ENCODE measurements at places on chromosomes 5 and 9.

DNA sequence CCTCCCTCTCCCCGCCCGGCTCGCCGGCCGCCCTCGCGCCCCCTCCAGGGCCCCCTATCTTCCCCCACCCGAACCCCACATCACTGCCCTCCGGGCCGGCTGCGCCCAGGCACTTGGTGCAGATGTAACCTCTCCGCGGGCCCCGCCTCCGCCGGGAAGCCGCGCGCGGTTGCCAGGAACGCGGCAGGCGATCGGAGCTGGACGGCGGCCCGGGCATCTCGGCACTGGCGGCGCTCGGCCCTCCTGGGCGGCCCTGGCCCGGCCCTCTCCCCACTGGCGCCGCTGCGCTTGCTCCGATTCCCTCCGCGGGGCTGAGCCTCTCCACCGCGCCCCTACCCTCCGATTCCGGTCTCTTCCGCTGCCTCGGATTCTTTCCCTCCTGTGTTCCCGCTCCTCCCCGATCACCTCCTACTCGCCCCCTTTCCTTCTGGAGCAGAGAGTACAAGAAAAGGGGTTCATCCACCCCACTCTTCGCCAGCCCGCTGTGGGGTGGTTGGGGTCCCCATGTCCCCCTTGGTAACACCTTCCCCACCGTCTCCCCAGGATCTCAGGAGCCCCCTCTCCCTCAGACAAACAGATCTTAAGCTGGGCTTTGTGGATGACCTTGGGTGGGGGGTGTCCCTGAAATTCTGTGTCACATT lies 70.6 kb downstream of the C9orf50 start:
- DNase-seq, result peak; percentile 54

DNA sequence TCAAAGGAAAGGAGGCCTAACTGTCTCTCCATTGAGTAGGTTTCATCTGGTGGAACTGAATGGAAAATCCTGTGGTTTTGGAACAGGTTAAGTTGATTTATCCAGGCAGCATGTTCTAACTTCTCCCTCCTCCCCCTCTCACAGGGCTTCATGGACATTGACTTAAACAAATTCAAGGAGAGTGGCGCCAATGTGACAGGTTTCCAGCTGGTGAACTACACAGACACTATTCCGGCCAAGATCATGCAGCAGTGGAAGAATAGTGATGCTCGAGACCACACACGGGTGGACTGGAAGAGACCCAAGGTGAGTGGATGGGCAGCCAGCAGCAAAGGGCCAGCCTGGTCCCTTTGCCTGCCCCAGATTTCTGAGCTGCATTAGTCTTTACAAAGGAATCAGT lies 183.9 kb downstream of the GRIA1 start:
- DNase-seq, result no peak

DNA sequence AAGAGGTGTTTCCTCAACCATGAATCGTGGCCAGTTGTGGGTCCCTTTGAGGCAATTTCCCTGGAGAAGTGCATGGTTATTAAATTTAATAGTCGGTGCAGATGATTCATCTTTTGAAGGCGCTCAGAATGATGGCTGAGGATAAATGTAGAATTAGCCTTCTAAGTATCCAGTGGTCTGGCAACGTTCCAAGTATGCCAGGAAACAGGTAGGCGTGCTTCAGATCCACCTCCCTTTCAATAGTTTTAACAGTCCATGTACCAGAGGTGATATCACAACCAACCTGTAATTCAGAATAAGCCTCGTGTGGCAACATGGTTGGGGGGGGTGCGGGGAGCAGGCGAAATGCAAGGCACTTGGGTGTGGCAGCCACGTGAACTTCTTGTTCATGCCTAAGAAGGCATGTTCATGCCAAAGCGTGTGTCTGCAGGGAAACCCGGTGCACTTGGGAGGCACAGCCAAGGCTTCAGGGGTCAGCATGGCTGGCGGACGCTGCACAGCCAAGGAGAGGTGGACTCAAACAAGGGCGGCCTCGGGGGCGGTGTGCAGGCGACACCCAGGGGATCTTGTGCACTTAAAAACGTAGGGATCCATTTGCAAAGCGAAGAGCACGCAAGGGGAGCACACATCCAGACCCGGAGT lies 5.2 kb upstream of the NKD2 start:
- peak; percentile 89 for DNase-seq

DNA sequence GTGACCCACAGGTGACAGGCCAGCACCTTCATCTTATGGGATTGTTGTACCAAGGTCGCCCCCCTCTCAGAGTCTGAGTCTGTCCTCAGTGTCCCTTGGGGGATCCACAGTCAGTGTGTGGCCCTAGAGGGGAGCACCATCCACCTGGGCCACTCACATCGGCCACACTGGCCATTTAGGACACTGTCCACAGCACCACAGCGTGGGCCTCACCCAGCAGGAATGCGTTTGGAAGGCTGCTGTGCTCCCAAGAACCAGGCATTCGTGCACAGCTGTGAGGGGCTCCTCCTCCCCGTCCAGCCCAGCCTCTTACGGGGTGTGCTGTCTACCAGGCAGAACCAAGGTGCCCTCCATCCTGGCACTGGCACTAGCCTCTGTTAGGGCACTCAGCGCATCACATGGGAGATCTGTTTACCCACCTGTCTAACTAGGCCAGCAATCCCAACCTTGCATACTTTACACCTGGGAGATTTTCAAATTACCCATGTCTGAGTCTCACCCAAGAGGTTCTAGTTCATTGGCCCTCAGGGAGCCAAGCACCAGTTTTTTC lies 24.5 kb upstream of the UBE2QL1 start:
- no peak for DNase-seq

DNA sequence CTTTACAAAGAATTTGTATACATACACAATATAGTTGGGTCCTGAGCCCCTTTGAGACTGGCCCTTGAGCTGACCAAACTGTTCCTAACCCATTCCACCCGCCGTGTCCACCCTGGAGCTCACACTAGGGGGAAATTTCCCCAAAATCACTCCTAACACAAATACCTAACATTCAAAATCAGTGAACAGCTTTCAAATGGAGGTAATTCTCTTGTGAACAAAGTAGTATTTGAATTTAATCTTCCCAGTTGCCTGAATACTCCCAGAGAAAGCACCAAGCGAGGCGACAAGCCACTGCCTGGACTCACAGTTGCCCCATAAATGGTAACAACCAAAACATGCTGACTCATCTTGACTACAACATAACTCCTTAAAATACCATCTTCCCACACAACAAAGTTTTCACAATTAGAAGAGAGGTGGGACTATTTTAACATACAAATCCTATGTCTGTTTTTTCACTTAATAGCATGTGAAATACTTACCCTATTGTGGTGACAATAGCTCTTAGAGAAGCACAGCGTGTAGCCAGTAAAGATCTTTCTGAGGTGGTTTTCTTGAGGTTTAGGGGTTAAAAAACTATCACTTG lies 31.7 kb upstream of the SCAMP1 start:
- no peak for DNase-seq

DNA sequence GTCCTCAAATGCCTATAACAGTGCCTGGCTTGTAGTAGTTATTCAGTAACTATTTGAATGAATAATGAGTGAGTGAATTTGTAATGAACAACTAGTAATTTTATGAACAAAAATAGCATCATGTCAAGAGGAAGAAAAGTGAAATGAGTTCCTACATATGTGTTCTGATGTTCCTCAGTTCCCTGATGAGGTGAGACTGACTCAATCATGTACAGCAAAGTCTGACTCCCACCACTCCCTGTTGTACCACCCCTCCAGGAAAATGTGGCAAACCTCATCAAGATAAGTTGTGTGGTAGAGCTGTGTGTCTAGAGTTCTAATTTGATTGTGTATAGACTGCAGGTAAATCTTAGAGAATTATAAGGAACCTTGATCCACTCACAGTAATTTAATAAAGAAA lies 201.6 kb downstream of the GOLPH3 start:
- DNase-seq, result no peak

GRCh38 chr9:93517331-93517730 lies 59.1 kb upstream of the PHF2 start:
- no peak for DNase-seq

DNA sequence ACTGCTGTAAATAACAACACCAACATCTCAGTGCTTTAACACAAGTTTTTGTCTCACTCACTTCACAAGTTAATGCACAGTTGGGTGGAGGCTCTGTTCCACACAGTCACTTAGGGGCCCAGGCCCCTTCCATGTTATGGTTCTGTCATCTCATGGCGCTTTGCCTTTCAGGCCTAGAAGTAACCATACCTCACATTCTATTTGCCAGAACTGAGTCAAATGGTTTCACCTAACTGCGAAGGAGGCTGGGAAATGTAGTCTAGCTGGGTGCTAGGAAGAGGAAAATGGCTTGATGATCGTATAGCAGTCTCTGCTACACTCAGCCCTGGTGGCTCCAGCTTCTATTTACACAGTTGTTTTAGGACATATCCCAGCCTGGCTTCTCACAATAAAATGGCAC lies 23.1 kb upstream of the MVB12B start:
- no peak for DNase-seq

- DNase-seq, result no peak
Measured at GRCh38 chr5:85466423-85466822, 1081.7 kb upstream of the EDIL3 start.

- peak; percentile 79 for DNase-seq
Measured at GRCh38 chr9:94086486-94087345, 2.5 kb downstream of the PTPDC1 start.

GRCh38 chr5:119187776-119188529 lies 117.1 kb downstream of the DMXL1 start:
- no peak for DNase-seq

DNA sequence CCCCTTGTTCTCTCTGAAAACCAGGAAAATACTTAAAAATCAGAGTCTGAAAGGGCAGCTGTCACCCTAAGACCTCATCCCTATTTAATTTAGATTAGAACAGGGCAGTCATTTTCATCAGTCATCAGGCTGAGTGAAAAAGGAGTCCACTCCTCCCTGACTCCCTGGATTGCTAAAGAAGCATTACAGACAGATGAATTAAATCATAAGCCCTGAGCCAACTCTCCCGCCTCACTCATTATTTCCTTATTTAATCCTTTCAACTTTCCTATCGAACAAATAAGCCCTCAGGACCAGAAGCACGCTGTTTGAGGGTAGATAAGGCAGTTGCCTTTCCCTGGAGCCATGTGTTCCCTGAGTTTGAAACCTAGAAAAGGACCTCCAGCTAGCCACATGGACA lies 201.9 kb upstream of the ANKRD55 start:
- DNase-seq, result no peak

- DNase-seq, result no peak
Measured at GRCh38 chr5:162107591-162107990, 40.0 kb downstream of the GABRG2 start.

- DNase-seq, result no peak
Measured at GRCh38 chr5:112237456-112237855, 181.6 kb downstream of the EPB41L4A start.

DNA sequence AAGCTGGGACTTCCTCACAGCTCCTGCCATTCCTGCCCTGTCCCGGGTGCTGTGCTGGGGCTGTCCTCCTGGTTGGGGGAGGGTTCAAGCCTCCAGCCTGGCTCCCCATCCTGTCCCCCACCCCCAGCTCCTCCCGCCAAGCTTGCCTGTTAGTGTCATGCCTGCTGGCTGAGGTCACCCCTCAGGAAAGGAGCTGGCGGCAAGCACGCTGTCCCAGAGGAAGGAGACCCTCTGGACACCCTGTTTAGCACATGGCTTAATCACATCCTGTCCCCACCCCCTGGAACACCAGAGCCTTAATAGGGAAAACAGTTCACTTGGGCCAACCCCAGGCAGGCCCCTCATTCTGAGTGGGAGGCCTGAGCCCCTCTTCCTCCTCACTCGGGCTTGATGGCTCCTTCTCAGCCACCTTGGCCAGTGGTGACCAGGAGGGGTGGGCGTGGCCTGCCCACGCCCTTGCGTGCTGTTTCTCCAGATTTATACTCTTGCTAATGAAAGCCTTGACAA lies 9.2 kb upstream of the PHYHD1 start:
- DNase-seq, result no peak

DNA sequence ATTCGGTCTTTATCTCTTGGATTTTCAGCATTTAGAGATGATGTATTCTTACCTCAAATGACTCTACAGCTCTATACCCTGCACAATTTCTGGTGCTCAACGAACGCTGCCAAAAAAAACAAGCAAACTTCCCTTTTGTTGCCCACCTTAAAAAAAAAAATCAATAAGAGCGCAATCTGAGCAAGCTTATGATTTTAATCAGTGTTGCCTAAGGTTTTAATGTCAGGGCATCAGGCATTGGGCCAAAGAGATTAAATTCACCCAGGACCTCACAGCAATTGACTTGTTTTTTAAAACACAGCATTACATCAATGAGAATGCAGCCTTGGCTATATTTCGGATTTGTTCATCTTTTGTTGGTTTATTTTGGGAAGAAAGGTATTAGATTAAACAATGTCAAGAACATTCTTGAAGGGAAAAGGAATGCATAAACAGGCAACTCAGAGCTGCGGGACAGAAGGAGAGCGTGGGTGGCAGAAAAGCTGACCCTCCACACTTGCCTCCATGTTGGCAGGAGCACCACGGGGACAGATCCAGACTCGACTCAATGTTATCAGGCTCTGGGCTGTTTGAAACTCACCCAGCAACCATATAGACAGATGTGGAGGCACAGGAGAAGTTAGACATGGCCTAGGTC lies 127.5 kb upstream of the DAPK1 start:
- DNase-seq, result no peak

DNA sequence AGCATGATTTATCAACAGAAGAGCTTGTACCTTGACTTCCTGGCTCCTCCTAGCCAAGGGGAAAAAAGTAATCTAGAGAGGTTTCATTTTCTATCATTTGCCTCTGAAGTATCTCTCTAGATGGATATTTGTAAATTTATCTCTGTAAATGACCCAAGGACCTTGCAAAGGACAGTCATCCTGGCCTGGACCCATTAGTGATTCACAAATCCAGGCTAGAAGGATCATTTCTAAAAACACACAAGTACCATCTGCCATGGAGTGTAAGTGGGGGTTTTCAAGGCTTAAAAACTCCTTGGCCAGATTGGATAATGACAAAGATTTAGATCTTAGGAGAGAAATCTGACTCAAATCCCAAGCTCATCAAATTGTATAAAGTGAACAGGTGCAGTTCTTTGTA lies 8.1 kb downstream of the TTC23L start:
- no peak for DNase-seq

GRCh38 chr9:37929441-37929895 lies 25.5 kb upstream of the SLC25A51 start:
- DNase-seq, result no peak

DNA sequence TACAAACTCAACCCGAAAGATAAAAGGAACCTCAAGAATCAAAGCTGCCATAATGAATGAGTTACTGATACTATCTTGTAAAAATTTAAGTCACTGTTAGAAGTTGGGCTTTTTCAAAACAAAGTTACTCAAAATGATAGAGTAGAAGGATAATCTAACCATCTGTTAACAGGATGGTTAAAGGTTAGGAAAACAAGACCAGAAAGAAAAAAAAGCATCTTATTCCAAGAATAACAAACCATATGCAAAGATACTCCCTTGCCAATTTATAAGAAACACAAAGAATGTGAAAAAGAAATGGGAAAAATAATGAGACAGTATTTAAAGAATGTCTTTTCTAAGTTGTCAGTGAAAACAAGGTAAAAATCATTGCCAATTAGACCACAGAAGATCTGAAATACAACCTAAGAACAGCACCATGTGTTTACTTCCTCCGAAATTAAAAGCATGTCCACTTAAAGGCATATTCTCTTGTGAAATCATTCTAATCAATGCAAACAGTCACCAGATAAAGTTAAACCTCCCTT lies 51.2 kb downstream of the STRBP start:
- no peak for DNase-seq

GRCh38 chr5:15647251-15647650 lies 147.3 kb downstream of the FBXL7 start:
- no peak for DNase-seq

- no peak for DNase-seq
Measured at GRCh38 chr5:81787474-81788242, 36.8 kb upstream of the SSBP2 start.

Data from RWPE1 (cell line).